ENCODE measurements at places on chromosomes 4 and X. TPM values are rescaled to one million over a fixed set of nuclear protein-coding genes. Genes with fewer than 3 reads are reported as not detected.
A peak's percentile ranks its signal among the peaks of the same experiment; 100 is the strongest.

EXOC1L gene
- not detected for total RNA-seq

PRKX gene
- 80.6 TPM for total RNA-seq

KCND1 gene
- 7.6 TPM for total RNA-seq

ADGRG4 gene
- total RNA-seq, result not detected

SLC9B2 gene
- 24.5 TPM for total RNA-seq

SLITRK4 gene
- total RNA-seq, result not detected

NAT8L gene
- 0.51 TPM for total RNA-seq

SUPT20HL1 gene
- total RNA-seq, result not detected

DNA sequence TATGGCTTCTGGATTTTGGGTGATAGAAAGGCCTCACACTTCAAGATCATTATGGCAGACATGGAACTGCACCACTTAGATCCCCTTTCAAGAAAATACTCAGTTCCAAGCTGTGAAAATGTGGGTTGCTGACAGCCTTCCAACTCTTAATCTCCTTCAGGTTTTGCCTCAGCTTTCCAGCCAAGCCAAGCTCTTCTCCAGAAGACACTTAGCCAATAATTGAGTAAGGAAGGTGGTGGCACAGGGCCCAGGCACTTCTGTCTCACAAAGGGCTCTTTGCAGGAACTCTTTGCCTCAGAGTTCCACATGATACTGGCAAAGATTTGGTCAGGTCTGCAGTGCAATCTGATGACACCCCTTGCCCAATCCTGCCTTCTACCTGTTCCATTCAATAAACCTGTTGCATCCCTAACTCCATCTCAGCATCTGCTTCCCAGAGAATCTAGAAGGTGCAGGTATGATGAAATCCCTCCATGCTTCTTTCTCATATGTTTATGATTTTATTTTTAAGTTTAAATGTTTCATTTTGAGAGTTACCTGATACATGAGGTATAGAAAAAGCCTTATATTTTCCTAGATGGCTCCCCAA is 30.6 kb downstream of the ANXA5 start:
- no peak for DNase-seq

DNA sequence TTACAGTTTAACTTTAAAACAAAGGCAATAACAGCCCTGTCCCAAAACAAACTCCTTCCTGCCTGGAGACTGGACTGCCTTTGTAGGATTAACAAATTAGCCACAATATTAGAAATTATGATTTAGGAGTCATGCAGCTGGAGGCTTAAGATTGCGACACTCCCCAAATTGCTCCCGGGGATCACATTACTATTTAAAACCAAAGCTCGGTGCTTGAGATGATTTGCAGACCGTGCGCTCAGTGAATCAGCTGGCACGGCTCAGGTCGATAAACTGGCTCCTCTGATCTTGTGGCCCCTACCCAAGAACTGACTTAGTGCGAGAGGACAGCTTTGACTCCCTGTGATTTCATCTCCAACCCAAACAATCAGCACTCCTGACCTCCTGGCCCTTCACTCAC is 829.3 kb downstream of the NLGN4X start:
- no peak for DNase-seq

GRCh38 chr4:9825049-9825448 is 43.6 kb downstream of the DRD5 start:
- peak; percentile 61 for DNase-seq

DNA sequence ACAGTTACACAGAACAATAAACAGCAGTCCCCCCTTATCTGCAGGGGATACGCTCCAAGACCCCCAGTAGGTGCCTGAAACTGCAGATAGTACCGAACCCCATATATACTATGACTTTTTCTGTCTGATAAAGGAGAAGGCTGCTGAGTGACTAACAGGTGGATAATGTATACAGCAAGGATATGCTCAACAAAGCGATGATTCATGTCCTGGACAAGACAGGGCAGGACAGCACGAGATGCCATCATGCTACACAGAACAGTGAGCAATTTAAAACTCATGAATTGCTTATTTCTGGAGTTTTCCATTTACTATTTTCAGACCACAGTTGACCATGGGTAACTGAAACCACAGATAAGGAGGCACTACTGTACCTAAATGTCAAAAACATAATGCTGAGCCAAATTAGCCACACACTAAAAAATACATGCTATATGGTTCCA is 76.1 kb downstream of the MANBA start:
- no peak for DNase-seq

DNA sequence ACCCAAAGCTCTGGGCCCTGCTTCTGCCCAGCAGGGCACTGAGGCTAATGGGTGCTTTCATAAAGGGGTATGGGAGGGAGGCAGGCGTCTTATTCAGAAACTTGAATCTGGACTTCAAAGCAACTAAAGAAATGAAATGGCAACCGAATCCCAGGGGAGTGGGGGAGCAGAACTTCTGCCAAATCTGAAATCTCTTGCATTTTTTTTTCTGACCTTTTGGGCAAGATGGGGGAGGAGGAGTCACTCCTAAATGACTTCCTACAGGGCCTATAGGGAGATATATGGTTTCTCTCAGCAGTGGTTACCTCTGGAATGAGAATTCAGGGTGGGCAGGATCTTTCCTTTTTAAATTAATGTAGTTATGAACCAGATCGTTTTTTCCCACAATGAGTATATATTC is 30.6 kb upstream of the KIAA1210 start:
- no peak for DNase-seq

DNA sequence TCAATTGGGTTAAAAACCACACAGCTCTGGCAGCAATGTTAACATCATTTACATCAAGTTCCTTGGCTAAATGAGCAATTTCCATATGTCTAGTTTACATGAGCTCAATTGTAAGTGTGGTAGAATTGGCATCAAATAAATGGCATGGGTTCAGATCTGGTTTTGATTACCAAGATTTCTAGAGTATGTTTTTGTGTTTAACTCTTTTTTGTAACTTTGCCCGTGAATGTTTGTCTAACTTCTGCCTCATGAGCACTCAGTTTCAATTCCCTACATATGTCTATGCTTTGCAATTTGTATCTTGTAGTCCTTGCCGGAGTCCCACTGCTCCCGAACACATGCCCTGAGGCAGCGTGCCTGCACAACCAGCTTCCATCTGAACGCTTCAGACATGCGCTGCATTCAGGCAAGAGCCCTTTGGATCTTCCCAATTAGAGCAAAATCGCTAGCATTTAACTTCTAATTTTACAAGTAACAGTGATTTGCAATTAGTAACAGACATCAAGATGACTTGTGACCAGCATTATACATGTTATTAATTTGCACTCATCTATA is 644.4 kb downstream of the TRIML1 start:
- no peak for DNase-seq

- no peak for DNase-seq
These were observed 1263.6 kb downstream of the C4orf33 start for GRCh38 chr4:130359542-130359941.

GRCh38 chr4:137676357-137676998 is 144.2 kb upstream of the PCDH18 start:
- no peak for DNase-seq

GRCh38 chr4:152848508-152848907 is 68.8 kb downstream of the ARFIP1 start:
- no peak for DNase-seq

GRCh38 chrX:131987252-131987651 is 35.9 kb upstream of the STK26 start:
- no peak for DNase-seq

GRCh38 chr4:176400816-176401461 is 81.2 kb downstream of the SPCS3 start:
- DNase-seq, result no peak

- no peak for DNase-seq
These were observed 50.2 kb downstream of the GPRIN3 start for GRCh38 chr4:89257376-89257775.

DNA sequence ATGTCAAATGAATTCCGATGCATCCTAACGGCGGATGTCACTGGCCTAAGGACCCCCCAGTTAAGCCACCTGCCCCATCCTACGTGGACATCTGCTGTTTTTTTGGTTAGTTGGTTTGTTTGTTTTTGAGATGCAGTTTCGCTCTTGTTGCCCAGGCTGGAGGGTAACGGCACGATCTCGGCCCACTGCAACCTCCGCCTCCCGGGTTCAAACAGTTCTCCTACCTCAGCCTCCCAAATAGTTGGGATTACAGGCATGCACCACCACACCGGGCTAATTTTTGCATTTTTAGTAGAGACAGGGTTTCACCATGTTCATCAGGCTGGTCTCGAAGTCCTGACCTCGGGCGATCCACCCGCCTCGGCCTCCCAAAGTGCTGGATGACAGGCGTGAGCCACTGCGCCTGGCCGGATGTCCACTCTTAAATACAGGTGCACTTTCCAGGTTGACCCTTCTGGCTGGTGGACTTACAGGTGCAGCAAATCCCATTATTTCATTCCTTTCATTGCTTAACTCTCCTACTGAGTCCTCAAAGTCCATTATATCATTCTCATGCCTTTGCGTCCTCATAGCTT is 206.2 kb downstream of the CRLF2 start:
- DNase-seq, result no peak

- DNase-seq, result no peak
These were observed 39.7 kb upstream of the DCLK2 start for GRCh38 chr4:150038335-150039076.

DNA sequence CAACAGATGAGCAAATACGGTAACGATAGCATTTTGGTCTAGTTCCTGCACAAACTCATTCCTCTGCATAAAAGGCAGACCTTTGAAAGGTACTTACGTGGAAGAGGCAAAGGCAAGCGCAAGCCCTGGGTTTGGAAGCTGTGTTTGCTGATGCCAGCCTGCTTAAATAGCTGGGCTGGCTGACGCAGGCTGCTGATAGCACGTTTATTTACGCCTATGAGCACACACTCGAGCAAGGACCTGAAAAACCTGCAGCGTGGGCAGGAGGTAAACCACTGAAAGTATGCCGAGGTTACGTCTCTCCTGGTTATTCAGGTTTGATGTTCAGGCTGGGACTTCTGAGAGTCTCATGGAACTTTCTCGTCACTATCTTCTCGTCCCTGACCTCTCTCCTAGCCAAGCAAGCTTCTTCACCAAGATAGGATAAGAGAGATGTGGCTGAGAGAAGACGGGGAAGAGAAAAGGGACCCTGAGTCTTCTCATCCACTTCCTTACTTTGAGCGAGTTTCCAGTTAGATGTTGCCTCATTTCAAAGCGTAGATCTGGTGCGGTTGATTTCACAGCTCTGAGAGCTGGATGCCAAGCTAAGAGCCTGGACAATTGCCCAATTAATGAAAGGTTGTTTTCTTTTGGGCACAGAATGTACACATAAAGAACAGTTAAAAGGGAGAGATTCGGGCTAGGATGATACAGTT is at the start of gene HOPX:
Gene HOPX (minus strand): TSS at position 139 of the 695 bp plus-strand sequence. CDS start 23,480 bp downstream, outside the sequence.
- peak; percentile 71 for DNase-seq

DNA sequence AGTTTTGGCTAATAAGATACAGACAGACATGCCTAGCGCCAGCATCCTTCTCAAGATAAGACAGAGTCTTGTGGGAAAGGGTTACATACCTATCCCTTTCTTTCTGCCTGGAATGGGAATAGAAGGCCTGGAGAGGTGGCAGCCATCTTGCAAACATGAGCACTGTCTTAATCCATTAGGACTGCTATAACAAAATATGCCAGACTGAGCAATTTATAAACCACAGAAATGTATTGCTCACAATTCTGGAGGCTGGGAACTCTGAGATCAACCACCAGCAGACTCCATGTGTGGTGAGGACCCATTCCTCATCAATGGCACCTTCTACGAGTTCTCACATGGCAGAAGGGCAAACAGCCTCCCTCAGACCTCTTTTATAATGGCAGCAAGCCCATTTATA is 26.5 kb upstream of the NEIL3 start:
- no peak for DNase-seq

- no peak for DNase-seq
These were observed 210.9 kb upstream of the FAM241A start for GRCh38 chr4:111934314-111934713.

- no peak for DNase-seq
These were observed 203.8 kb upstream of the NRK start for GRCh38 chrX:105618393-105619101.

- no peak for DNase-seq
These were observed 15.7 kb upstream of the DUSP21 start for GRCh38 chrX:44828008-44828605.

- DNase-seq, result no peak
These were observed 62.6 kb downstream of the CASP6 start for GRCh38 chr4:109640644-109641043.

DNA sequence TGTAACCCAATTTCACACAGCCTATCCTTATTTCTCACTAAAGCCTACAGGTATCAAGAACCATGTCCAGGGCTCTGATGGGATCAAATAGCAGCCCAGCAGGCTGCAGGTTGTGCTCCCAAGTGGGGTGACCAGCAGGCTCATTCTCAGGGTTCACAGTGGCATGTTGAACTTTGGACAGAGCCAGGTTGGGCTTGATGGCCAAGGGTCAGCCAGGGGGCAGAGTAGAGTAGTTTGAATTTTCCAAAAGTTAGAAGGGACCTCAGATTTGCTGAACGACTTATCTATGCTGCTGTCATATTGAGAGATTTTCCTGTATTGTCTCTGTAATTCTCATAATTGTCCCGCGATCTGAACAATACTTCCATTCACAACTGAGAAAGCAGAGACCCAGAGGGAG is 310.8 kb upstream of the BOD1L1 start:
- no peak for DNase-seq

DNA sequence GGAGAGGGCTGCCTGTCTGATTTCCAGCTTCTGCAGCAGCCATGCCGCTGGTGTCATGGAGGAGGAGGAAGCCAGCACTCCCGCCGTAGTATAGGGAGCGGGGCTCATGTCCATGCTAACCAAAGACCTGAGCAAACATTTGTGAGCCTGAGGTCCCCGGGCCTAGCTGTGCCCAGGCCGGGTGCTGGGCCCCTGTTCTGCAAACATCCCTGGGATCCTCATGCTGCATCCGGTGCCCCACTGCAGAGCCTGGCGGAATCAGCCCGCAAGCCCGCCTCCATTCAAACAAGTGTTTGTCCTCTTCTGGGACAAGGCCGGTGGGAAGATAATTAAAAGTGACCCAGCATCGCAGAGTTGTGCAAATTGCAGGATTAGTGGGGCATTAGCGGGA is 106.3 kb downstream of the SORCS2 start:
- no peak for DNase-seq

DNA sequence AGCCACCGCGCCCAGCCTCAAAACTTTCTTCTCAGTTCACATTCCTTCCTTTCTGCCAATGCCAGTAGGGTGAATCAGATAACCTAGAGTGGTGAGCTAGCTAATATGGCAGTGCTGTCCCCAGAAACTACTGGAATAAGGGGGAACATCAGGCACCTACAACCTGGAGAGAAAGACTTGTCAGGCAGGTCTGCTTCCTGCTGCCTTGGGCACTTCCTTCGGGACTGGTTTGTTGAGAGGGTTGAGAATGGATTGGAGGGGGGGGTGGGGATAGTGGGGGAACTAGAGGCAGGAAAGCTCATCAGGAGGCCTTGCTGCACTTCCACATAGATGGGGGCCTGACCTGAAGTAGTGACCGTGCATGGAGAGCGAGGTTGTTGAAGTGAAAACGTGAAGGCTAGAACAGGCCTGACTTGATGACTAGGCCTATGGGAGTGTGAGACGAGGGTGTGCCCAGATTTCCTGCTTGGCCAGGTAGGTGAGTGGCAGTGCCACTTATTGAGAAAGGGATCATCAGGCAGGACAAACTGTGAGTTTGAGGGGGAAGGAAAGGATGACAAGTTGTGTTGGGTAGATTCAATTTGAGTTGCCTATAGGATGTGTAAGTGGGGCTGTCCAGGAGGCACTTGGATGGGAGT is 33.4 kb downstream of the SLC25A5 start:
- DNase-seq, result no peak

All from activated T-cell treated with anti-CD3 and anti-CD28 coated beads, Interleukin-2, amount 50 U/mL, for 72 hours (primary cell).